ENCODE measurements at places on chromosomes 2 and 18.

DNA sequence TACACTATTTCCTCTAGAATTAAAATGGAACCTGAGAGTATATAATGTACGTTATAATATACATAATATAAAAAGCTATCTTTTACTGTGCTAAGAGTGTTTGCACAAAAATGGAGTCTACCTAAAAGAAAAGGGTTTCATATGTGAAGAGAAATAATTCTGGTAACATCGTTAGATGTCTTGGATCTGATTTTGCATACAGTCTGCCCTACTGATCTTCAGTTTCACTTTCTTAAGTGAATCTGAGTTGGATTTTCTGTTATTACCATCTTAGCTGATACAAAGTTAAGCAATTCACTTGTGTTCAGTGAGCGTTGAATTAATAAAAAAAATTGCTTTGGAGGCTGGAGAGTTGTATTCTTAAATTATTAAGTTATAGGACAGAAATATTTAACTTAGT is 502.1 kb upstream of the TMEFF2 start:
- no peak for DNase-seq

- no peak for DNase-seq
Measured at GRCh38 chr2:183162362-183162761, 38.1 kb downstream of the NUP35 start.

GRCh38 chr2:43474273-43474672 is 121.6 kb downstream of the THADA start:
- no peak for DNase-seq

GRCh38 chr2:236661061-236661761 is 91.6 kb downstream of the ACKR3 start:
- DNase-seq, result no peak

DNA sequence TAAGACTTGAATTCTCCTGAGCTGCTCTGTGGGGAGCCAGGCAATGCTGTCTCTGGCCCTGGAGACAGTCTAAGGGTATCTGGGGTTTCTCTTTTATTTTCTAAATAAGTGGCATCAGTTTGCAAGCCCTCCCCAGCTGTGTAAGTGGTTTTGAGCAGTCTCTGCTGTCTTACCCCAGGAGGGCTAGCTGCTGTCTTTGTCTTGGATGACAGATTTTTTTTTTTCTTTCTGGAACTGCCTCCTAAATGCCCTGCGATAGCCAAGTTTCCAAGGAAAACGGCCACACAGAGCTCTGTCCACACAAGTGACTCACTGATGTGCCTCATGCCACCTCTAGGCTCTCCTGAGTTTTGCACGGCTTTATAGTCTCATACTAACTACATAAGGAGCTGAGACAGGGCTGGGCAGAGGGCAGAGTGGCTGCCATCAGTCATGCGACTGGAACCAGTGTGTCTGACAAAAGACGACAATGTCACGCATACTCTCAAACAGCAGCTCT is 37.2 kb upstream of the THOC1 start:
- no peak for DNase-seq

- no peak for DNase-seq
Measured at GRCh38 chr2:122148128-122148767, 392.8 kb downstream of the TSN start.

DNA sequence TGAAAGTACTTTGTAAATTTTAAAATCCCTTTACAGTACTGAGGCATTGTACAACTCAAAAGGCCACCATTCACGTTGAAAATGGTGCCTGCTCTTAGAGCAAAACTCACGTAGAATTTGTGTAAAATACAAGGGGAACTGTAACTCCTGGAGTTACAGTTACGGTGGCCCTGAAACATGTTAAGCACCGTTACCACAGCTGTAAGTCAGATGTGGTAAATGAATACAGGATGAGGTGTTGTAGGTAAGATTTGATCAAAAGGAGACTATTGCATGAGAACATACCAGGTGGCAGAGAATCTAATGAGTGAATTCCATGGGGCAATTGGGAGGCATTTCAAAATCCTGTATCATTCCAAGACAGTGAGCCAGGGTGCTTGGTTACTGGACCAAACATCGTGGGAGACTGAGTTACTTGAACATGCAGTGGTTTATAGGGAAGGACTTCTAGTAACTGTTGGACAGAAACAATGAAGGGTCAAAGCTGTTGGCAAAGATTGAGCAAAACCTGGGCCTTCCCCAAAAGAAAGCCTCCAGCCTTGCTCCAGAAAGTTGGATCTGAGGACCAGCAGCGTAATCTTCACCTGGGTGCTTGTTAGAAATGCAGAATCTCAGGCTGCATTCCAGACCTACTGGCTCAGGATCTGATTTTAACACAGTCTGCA is 535.8 kb upstream of the POU3F3 start:
- DNase-seq, result no peak

GRCh38 chr2:125479143-125479636 is 1176.8 kb upstream of the GYPC start:
- DNase-seq, result no peak

GRCh38 chr2:112121682-112122254 is 16.4 kb upstream of the FBLN7 start:
- no peak for DNase-seq

DNA sequence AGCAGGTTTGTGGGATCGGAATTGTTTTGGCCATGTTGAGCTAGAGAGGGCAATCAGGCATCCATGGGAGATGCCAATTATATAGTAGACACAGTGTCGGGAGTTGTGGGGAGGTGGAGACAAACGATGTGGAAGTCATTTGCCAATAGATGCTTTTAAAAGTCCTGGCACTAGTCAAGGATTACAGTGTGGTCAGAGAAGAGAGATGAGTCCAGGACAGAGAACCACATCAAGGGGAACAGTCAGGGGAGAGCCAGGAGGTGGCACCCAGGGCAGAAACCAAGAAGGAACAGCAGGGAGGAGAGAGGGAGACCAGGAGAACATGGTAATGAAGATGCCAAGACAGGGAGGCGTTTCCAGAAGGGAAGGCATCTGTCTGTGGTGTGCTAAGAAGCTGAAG is 81.2 kb downstream of the ARL4C start:
- no peak for DNase-seq

DNA sequence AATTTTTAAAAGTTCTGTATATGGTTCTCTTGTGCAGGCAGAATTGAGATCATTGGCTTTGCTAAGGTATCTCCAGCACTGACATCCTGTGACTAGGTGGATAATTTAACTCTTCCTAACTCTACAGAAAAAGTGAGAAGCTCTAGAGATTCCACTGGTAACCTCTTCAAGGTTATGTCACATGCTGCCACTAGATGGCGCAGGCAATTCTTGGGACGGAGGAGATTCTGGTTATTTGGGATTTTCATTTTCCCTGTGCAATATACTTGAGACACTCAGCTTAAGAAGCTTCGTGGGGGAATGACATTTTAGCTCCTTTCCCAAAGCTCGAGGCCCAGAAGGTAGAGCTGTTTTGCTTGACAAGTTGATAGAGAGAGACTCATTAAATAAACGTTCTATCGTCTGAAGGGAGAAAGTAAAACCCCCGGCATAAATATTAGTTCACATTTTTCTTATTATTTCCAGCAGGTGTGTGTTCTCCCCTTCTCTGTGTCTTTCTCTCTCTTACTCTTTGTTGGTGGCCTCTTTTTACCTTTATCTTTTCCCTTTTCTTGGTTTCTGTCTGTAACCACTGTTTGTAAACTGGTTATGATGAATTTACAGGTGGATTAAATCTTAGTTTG is 26.6 kb upstream of the LANCL1 start:
- DNase-seq, result no peak

GRCh38 chr2:101901241-101901640 is 90.5 kb upstream of the IL1R2 start:
- no peak for DNase-seq

GRCh38 chr2:122804494-122804893 is 1049.0 kb downstream of the TSN start:
- DNase-seq, result no peak

DNA sequence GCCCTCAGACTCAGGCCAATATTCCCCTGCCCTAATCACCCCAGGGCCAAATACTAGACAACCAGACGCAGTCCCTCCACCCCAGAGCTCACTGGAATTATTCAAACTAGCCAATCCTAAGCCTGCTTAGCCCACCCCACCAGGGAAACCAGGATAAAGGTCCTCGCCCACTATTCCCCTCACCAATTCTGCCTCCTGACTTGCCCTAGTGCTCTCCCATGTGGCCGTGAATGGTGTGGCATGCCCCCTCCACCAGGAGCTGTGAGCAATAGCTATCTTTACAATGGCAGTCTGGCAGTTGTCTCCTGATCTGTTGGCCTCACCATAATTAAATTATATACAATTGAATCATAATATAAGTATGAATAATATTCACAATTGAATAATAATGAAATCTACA is 42.3 kb downstream of the FAM124B start:
- DNase-seq, result no peak

- DNase-seq, result no peak
Measured at GRCh38 chr2:49271060-49271606, 116.8 kb upstream of the FSHR start.

- DNase-seq, result no peak
Measured at GRCh38 chr2:156306821-156307220, 25.7 kb downstream of the NR4A2 start.

GRCh38 chr2:7925506-7925905 is 756.4 kb upstream of the ID2 start:
- DNase-seq, result no peak

- DNase-seq, result no peak
Measured at GRCh38 chr2:221606424-221606823, 34.3 kb upstream of the EPHA4 start.

DNA sequence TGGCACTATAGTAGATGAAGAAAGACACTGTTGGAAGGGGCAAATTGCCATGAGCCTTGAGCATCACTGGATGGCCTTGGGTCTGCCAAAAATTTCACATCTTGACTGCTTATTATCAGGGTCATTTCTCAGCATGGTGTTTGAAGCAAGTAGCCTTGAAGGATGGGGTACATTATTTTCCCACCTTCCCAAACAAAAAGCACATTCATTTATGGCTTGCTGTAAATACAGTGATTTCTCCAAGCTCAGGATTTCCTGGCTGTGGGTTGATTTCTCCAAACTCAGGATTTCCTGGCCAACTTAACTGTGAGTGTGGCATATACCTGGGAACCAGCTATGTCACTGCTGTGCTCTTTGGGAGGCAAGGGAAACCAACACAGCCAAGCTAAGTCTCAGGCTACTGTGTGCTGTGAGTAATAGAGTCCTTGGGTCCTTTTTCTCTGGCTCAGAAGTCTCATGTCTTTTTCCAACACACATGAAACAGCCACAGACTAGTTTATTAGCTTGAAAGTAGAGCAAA is 116.6 kb downstream of the SPHKAP start:
- no peak for DNase-seq

DNA sequence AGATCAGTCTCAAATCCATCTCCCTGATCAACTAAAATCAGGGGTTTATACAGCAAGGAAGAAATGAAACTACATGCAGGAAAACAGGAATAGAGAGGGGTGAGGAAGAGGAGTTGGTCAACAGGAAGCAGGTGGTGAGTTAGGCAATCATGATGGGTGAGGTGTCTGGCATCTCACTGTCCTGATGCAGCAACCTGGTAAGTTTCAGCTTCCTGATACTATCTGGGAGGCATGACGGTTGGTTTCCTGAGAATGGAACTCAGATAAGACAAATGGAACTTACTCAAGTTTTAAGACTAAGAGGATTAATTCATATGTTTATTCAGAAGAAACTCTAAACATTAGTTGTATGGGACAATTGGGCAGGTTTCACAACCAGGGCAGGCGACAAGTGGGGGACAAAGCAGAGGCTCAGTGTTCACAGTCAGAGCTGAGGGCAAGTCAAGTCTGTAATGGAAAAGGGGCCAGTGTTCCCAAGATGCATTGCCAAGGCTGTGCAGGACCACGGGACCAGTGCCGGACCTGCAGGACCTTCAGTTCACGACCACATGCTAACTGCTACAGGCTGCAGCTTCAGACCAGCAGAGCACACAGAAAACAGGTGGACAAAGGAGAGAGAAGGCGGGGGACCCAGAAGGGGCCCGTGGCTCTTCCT is 17.7 kb upstream of the GALM start:
- no peak for DNase-seq

DNA sequence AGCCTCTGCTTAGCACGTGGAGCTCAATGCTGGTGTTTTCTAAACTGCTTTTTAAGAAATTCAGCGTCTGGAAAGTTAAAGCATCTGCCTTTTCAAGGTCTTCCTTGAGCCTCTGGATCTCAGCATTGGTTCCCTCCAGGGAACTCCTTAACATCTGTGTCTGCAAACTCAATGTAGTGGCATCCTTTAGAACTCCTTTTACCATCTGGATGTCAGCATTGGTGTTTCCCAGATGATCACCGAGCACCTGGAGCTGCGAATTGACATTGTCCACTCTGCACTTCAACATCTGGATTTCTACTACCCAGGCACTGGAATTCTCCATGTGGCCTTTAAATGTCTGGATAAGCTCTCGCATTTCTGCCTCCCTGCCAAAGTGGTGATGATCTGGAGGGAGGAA is 3.7 kb downstream of the CLEC4F start:
- no peak for DNase-seq

DNA sequence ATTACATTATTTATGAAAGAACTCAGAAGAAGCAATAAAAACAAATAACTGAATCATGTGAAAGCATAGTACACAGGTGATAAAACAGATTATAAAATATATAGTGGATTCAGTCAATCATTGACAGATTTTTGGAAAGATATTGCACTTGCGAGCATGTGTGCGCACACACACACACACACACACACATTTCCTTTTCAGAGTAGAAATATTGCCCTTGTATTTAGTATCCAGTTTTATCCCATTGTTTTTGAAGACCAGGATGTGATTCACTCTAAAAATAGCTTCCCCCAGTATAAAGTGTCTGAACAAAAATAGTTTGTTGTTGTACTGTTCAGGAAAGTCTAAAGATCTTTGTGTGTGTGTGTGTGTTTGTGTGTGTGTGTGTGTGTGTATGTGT is 145.5 kb downstream of the CALCRL start:
- DNase-seq, result no peak

GRCh38 chr2:165825041-165825440 is 31.0 kb upstream of the GALNT3 start:
- DNase-seq, result no peak

DNA sequence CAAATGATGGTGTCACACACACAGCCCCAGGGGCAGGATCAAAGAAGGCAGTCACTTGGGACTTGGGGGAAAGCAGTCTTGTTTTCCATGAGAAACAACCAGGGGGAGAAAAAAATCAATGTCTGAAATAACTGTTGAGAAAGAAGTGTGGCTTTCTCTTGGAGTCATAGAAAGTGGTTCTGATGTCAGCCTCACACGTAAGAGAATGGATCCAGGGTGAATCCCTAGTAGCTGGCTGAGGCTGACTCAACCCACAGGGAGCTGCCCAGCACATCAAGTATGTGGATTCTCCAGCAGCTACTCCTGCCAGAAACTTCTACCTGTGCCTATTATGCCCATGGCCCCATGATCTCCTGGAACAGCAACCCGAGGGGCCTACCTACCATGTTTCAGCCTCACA is 33.6 kb upstream of the ZBTB7C start:
- DNase-seq, result no peak

GRCh38 chr2:119645173-119645855 is 33.7 kb upstream of the TMEM177 start:
- DNase-seq, result no peak
